ENCODE measurements at places on chromosomes 7 and 10.

- H3K4me1 ChIP-seq = peaks cover 10% of the 10 kb centered on the region
- H3K27me3 ChIP-seq = no peaks in the 10 kb centered on the region
Observed at GRCh38 chr10:116094356-116094755, 178.7 kb downstream of the GFRA1 start.

DNA sequence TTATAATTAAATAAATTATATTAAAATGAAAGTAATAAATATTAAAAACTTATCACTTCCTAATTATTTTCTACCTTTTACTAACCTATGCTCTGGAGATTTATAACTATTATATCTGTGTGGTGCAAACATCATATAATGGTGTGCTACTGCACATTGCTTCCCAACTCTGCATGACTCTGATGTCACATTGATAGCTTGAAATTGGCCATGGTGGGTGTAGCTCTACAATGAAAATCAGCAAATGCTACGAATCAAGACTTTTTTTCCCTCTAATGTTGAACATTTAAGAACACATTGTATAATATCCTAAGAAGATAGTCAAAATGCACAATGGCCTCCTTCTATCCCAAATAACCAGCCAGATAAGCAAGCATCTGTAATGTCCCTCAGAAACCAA is 99.1 kb downstream of the ARMH3 start:
- no peaks in the 10 kb centered on the region for H3K4me1 ChIP-seq
- no peak for DNase-seq
- H3K27me3 ChIP-seq = no peaks in the 10 kb centered on the region

DNA sequence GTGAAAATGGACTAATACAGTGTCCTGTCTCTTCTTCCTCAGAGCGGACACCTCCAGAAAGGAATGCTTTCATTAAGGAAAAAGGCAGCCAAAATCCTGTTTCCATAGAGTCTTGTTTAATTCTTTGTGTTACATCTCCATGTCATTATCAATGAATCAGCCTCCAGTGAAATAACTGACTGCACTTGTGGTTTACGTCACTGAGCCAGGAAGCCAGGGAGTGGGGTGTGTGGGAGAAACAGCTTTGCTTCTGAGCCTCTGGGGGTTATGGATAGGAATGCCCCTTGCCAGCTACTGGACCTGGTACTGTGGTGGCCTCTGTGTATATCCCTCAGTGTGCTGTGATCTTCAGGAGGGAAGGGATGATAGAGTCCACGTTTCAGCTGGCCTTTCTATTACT is 416.8 kb downstream of the GALNT17 start:
- H3K4me3 ChIP-seq = no peak overlapping the region
- H3K36me3 ChIP-seq = no peaks in the 10 kb centered on the region
- H3K4me1 ChIP-seq = no peaks in the 10 kb centered on the region
- no peak for DNase-seq
- no peak overlapping the region for H3K27ac ChIP-seq
- H3K27me3 ChIP-seq = no peaks in the 10 kb centered on the region

DNA sequence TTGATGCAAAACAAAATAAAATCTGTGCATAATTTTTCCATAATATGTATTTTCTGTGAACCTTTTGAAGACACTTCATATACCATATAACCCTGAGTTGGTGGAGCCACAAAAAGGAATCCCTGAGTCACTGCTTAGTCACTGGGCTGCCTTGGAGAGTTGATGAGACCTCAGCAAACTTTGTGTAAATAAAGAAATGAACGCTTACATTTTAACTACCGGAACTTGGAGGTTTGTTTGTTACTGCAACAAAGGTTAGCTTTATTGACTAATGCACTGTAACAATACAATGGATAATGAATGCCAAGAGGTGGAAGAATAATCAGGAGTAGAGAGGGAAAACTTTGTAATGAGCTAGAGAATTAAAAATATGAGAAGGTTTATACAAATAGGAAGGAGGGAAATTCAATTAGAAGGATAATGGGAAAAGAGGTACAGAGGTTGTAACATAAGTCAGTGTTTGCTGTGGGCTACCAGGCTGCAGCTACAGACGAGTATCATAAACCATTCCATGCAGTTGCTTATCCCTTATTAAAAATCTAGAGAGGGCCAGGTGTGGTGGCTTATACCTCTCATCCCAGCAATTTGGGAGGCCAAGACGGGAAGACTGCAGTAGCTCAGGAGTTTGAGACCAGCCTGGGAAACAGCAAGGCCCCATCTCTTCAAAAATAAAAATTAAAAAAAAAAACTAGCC is 1042.1 kb downstream of the TYW1 start:
- no peaks in the 10 kb centered on the region for H3K27me3 ChIP-seq
- no peaks in the 10 kb centered on the region for H3K4me1 ChIP-seq
- H3K4me3 ChIP-seq = no peak overlapping the region
- no peak overlapping the region for H3K27ac ChIP-seq

- H3K36me3 ChIP-seq = no peaks in the 10 kb centered on the region
- no peak overlapping the region for H3K4me3 ChIP-seq
- DNase-seq = no peak
- no peaks in the 10 kb centered on the region for H3K27me3 ChIP-seq
Observed at GRCh38 chr7:22476824-22477223, 23.2 kb downstream of the STEAP1B start.

DNA sequence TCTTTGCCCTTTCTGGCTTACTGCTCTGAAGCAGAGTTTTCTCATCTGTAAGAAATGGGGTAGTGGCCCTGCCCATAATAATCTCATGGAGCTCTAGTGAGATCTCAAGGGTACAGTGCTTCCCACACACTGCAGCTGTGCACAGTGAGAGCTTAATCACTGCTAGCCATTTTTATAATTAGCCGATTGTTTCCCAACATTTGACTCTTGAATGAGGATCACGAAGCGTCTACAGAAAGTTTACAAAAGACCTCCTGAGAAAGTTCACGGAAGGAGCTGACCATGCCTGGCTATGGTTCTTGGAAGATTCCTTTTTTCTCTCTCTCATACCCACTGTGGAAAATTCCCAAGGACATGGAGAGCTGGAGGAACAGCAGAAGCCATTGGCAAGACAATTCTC is 70.4 kb downstream of the FAM171A1 start:
- DNase-seq = no peak
- H3K4me1 ChIP-seq = no peaks in the 10 kb centered on the region
- H3K36me3 ChIP-seq = no peaks in the 10 kb centered on the region
- H3K4me3 ChIP-seq = no peak overlapping the region
- no peaks in the 10 kb centered on the region for H3K27me3 ChIP-seq
- no peak overlapping the region for H3K27ac ChIP-seq

- H3K36me3 ChIP-seq = no peaks in the 10 kb centered on the region
- no peak for DNase-seq
- no peak overlapping the region for H3K4me3 ChIP-seq
- no peak overlapping the region for H3K27ac ChIP-seq
- H3K27me3 ChIP-seq = no peaks in the 10 kb centered on the region
Observed at GRCh38 chr7:2807845-2808772, 36.0 kb downstream of the GNA12 start.

GRCh38 chr7:123372368-123372767 is 162.0 kb downstream of the IQUB start:
- no peak overlapping the region for H3K4me3 ChIP-seq
- H3K36me3 ChIP-seq = no peaks in the 10 kb centered on the region
- DNase-seq = no peak
- no peak overlapping the region for H3K27ac ChIP-seq
- no peaks in the 10 kb centered on the region for H3K4me1 ChIP-seq
- no peaks in the 10 kb centered on the region for H3K27me3 ChIP-seq

DNA sequence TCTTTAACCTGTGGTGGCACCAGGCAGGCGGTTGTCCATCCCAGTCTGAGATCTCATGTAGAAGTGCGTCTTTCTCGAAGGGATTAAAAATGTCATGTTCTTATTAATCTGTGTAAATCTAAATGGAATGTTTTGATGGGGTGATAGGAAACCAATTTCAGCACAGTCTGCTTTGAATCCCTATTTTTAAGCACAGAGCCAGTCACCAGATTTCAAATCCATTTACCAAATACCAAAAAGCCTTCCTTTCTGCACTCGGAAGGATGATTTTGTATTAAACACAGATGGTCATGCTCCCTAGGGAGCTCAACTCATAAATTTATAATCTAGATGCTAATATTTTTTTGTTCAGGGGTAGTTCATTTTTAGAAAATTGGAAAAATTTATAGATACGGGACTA is 160.6 kb upstream of the AOAH start:
- H3K36me3 ChIP-seq = no peaks in the 10 kb centered on the region
- no peak for DNase-seq
- H3K4me1 ChIP-seq = no peaks in the 10 kb centered on the region
- H3K27me3 ChIP-seq = no peaks in the 10 kb centered on the region
- no peak overlapping the region for H3K27ac ChIP-seq
- H3K4me3 ChIP-seq = no peak overlapping the region

DNA sequence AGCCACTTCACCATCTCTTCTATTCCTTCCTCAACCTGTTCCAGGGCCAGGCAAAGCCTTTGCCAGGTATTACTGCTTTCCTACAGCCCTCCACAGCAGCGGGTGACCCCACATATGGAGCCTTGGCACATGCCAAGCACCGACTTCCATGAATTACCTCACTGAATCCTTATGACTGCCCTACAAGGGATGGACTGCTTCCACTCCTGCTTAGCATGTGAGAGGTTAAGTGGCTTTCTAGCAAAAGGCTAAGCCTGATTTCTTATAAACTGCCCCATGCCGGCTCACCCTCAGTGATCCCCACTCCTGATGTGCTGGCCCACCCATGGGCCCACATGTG is 44.0 kb upstream of the PDLIM1 start:
- no peaks in the 10 kb centered on the region for H3K36me3 ChIP-seq
- peak overlapping the region; percentile 75 for H3K27ac ChIP-seq
- no peaks in the 10 kb centered on the region for H3K27me3 ChIP-seq
- no peak overlapping the region for H3K4me3 ChIP-seq
- no peak for DNase-seq
